SW480 (cell line): ENCODE measurements at places on chromosomes 5 and 9.

GRCh38 chr9:133375116-133375723, 640 bp downstream of the SURF4 start:
- peak; percentile 50 for DNase-seq

DNA sequence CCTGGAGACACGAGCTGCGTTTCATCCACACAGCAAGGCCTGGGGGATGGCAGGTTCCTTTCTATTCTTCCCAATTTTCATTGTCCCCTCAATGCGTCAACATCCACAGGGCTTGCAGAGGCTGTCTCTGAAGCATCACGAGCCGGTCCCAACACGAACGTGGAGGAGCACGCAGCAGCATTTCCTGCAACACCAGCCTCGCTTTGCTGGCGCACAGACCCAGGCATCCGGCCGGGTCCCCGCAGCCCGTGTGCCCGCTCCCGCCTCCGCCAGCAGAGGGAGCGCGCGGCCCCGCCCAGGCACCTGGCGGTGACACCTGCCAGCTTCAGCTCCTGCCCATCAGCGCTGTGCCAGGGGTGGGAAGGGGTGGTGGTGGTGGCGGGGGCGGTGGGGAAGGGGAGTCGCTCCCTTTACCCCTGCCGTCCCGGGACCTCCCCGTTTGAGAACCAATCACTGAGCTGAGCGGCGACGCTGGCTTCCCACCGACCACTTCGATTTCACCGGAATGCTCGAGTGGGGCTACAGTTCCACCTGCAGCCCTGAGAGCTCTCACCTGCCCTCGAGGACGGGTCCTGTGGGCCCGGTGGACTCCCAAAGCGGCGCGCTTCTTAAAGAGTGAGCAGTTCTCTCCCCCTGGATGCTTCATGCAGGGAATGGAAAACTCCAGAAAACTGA, 464.5 kb downstream of the ICE1 start:
- no peak for DNase-seq

DNA sequence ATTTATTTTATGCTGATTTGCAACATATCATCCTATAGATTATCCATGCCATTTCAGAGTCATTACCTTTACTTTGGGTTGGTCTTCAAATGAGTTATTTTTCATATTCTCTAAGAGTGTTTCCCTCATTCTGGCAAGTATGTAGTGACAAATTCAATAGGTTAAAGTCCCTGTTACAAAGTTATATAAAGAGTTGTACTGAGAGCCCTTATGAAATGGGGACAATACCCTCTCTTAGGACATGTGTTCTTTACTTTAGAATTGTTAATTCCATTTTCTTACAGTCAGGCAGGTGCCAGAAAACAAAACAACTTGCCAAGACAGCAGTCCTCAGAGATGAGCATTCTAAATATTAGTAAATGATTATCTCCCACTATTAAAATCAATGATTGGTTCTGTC, 6.0 kb downstream of the ALDH1A1 start:
- DNase-seq: no peak

DNA sequence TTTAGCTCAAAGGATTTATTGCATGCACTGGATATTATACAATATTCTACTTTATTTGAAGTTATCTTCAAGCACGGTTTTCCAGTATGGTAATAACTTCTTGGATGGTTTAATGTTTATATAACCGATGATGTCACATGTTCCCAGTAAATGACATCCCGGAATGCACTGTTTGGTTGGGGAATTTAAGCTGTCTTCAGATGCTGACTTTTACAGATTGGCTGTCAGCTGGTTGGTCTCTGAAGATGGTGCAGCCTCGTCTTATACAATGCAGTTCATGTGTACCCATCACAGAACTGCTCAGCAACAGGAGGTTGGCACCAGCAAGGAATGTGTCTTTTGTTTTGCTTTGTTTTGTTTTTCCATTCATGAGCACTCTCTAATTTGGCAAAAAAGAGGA, 143.8 kb downstream of the PRKACG start:
- no peak for DNase-seq

DNA sequence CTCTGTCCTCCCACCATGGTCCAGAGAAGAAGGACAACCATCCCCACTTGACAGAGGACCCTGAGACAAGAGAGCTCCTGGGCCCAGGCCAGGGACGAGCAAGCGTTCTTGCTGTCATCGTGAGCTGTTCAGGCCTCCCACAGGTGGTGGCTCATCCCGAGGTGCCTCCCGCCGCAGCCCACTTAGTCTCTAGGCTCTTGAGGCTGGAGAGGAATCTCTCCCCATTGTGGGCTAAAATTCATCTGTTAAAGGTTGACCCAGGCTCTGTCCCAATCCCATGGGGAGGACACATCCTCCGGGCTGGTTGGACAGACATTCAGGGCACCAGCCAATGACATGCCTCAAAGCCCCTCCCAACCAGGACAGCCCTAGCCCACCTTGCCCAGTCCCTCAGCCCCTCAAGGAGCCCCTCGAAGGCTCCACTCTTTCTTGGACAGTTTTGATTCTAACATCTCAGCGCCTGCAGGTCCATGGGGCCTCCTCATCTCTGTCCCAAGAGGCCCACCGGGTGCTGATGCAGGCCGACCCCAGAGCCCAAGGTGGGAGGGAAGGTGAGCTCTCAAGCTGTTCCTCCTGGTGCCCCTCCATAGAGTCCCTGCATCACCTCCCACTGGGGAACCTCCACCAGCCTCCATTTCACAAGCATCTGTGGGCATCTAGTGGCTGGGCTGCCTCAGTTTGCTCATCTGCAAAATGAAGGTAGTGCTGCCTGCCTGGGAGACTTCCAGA, 52.9 kb downstream of the BARX1 start:
- no peak for DNase-seq

- DNase-seq: peak; percentile 80
These were observed 109.3 kb upstream of the TMEM161B start for GRCh38 chr5:88377705-88378656.

- DNase-seq: no peak
These were observed 70.7 kb downstream of the PAX5 start for GRCh38 chr9:36963346-36963745.

- DNase-seq: peak; percentile 88
These were observed 5.1 kb downstream of the GLRX start for GRCh38 chr5:95817430-95817829.

DNA sequence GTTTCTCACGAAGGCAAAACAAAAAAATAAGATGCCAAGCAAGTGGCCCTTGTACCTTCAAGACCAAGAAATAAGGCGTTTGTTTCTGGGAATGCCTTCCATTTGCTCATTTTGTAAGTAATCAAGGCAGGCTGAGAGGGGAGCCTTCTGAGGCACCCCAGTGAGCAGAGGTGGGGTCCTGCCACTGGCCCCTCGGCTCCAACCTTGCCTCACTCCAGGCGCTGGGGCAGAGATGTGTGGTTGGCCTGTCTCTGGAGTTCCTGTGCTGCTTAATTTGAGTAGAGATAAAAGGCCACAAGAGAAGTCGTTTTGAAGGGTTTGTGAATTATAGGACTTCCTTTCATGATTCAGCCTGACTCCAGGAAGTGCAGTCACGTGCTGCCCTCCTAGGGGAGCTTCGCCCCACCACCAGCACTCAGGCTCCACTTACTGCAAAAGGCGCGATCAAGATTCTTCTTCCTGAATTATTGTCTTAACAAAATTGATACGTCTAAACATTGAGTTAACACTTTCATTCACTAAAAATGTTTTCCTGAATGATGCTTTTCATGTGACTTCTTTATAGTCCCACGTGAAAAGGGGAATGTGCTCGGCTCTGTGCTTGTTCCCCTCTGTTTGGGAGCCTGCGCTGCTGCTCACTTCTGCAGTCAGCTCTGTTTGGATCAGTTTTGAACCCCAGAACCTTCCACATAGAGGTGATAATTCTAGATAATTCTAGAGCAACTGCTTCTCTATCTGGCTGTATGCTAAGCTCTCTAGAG, 13.7 kb downstream of the SYK start:
- DNase-seq: no peak

- DNase-seq: no peak
These were observed 29.6 kb downstream of the ADRB2 start for GRCh38 chr5:148856009-148856367.

DNA sequence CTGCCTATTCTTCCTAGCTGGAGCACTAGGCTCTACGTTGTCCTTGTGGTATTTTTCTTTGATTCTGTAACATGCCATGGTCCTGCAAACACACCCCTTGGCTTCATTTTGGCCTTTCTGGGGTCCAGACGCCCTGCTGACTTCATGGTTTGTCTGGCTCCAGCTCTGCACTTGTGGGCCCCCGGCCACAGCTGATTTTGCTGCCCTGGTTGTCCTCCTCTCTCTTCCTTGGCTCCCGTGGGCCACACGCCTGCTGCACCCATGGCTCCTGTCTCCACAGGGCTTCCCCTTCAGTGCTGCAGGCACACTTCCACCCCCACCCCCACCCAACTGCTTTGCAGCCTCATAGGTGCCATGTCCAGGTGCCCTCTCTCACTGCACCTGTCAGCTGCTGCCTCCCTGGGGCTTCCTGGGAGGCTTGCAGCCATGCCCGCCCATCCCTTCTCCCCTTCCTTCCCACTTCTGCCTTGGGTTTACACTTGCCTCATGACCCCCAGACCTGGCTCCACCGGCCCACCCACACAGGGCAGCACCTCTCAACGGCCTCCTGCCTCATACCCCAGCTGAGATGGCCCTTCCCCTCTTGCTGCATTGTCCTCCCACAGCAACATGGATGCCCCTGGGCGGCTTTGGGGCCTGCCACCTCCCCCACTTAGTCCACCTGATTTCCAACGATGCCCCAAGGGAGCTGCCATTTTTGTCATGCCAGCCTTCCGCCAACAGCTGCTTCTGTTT, 25.6 kb downstream of the SLC6A3 start:
- DNase-seq: no peak

- DNase-seq: peak; percentile 48
These were observed 7.5 kb upstream of the RFK start for GRCh38 chr9:76401580-76402354.

DNA sequence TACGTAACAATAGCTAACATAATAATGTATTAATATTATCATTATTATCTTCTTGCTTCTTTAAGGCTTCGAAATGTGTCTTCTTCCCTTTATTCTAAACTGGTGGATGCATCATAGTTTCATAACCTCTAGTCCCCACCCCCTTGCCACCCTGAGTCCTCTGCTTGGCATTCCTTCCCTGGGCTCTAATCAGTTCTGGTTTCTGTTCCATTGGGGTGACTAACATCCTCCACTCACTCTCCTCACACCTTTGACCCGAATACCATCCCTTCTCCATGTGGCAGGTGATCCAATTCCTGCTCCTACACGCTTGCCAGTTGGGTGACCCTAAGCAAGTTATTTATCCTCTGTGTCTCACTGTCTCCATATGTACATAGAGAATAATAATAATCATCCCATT, 286.1 kb downstream of the TRPM3 start:
- no peak for DNase-seq

- no peak for DNase-seq
These were observed 567.4 kb downstream of the CCDC171 start for GRCh38 chr9:16120231-16120641.

DNA sequence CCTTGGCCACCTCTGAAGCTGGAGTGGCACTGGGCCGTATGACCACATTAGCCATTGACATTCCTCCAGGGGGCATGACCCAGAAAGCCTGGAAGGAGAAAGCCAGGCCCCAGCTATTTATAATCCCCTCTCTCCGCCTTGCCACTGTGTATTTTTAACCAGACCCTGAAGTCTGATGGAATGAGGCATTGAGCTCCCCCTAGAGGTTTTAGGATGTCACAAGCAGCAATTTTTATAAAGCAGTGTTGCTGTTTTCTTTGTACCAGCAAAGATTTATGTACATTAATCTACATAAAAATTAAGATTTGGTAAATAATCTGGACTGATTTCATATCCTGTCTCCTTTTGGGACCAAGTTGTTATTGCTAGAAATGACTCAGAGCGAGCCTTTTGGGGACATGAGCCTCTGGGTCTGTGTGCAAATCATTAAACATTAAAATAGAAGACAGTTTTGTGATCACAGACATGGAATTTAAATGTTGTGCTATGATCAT, 127.1 kb downstream of the TRIO start:
- DNase-seq: peak; percentile 88

DNA sequence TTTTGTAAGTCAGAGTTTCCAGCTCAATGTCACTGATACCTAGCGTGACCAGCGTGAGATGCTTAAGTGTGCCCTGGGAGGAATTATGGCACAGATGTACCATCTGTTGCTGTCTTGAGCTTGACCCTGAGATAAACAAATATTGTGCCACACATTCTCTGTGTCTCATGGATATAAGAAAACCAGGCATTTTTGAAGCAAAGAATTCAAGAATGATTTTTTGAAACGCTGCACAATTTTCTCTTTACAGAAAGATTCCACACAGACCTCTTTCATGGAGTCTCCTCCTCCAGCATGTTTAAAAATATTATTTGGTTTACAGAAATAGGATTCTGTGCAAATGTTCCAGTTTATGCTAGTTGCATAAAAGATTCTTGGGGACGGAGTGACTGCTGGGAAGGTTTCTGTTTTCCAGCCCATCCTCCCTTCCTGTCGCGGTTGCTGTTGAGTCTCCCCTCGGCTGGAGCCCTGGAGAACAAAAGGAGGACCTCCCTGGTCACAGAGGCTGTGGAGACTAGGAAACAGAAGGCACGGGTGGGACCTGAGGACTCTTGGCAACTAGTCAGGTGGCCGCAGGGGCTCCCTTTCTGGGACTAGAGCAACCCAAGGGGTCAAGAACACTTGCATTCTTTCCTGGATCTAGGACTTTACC, 120.8 kb downstream of the RASGRF2 start:
- DNase-seq: no peak

GRCh38 chr5:118506217-118506852, 482.0 kb downstream of the DTWD2 start:
- DNase-seq: no peak

GRCh38 chr5:6412811-6413210, 34.5 kb upstream of the MED10 start:
- no peak for DNase-seq

DNA sequence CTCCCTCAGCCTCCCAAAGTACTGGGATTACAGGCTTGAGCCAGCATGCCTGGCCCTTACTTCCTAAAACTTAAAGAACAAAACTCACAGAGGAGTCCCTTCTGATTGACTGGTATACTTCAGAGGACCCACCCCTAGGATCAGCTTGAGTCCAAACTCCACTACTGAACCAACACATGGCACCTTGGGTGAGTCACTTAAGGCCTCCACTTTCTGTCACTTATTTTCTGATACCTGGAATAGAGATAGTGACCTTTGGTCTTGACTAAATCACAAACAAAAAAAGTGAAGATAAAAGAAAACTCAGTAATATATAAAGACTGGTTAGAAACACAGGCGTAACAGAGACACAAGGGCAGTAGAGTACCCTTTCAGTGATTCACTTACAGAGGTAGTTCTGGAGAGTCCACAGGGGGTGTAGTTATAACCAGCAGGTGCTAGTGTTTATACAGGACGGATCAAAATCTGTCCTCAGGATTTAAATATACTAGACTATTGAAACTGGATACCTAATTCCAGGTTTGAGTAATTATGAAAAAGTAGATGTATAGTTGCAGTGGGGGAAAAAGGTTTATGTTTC, 274.3 kb upstream of the ANKRD55 start:
- no peak for DNase-seq

DNA sequence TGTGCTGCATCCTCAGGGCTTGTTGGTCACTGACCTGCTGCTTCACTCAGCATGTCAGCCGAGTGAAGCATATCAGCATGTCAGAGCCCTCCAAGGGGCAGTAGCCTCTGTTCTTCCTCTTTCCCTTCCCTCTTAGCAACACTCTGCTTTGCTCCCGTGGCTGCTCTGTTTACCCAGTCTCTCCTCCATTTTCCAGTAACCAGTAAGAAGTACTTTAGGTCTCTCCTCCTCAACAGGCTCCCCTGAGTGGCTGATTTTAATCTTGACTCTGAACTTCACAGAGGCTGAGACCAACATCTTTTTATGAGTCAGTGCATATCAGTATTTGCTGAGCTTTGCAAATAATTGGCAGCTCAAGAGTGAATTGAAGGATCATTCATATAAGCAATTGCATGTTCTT, 18.6 kb upstream of the ADRB2 start:
- no peak for DNase-seq
